ENCODE measurements at places on chromosomes 6 and 20.

GRCh38 chr6:125962900-125963497 lies 6.4 kb downstream of the HINT3 start:
- no peak for DNase-seq

DNA sequence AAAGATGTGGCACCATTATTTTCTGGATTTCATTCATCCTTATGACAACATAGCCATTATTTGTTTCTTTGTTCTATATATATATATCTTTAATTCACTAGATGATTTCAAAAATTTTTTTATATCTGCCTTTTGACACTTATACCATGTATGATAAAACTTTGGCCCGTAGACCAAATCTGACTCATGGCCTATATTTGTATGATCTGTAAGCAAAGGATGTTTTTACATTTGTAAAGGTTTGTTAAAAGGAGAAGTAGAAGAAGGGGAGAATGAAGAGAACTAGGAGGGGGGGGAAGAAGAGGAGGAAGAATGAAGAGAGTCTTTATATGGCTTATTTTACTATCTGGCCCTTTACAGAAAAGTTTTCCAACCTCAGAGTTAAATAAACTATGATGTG lies 279.7 kb downstream of the LAMA2 start:
- no peak for DNase-seq

DNA sequence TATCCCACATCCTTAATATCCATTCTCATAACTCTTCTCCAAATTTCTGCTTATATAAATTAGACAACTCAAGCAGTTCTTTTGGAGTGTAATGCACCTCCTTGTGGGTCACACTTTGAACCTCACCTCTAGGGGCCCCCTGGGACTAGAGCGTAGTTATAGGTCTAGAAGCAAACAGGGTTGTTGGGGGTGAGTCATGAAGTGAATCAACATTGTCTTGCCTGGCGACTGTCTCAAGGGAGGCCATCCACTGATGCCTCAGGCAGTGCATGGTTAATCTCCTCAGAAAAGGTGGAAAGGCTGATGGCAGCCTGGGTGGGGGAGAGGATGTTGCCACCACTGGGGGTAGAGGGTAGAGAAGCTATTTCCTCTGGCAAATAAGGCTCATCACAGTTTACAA lies 129.1 kb downstream of the TNFRSF21 start:
- no peak for DNase-seq

DNA sequence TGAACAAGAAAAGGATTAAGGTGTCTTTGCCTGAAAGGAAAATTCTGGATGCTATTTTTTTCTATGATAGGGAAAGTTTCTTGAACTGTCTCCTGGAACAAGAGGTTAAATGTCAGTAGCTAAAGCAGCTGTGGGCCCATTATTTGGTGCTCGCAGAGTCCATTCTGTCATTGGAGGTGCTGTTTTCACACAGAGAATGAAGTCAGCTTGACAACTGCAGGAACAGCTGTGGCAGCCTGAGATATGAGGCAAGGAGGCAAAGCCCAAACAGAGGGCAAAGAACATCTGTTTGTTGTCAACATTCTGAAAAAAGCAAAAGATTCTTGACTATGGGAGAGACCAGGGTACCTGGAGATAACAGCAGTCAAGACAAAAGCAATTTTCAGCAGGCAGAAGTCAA lies 548.2 kb downstream of the KIF16B start:
- DNase-seq: no peak

GRCh38 chr6:25266456-25267100 lies 12.6 kb upstream of the CARMIL1 start:
- no peak for DNase-seq

DNA sequence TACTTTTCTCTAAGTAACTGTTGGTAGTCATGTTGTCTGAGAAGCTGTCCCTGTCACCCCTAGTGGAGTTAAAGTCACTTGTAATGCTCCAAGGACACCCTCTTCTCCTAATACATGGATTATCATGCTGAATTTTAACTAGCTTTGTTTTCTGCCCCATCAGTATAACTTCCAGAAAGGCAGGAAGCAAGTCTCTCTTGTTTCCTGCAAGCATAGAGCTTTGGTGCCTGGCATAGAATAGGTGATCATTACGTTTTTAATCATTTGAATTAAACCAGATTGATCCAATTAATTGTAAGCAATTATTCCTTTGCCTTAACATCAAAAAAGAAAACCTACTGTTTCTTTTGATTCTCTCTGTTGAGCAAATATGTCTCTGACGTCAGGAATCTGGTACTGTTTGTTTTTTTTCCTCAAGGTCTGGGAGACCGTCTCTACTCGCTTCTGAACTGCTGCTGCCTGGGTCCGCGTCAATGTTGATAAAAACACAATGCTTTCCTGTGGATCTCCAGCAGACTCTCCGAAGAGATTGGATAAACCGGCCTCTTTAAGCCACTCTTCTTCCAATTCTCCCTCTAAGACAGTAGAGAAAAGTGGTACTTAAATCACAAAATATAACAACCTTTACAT lies 71.8 kb downstream of the ARHGAP18 start:
- DNase-seq: no peak
